Pulmonary artery endothelial cell (primary cell): ENCODE measurements at places on chromosomes 16 and 17. TPM values are rescaled to one million over a fixed set of nuclear protein-coding genes. Genes with fewer than 3 reads are reported as not detected.

GRCh38 chr16:4336701-4337539 lies 14.2 kb downstream of the PAM16 start:
- no peak for DNase-seq

DNA sequence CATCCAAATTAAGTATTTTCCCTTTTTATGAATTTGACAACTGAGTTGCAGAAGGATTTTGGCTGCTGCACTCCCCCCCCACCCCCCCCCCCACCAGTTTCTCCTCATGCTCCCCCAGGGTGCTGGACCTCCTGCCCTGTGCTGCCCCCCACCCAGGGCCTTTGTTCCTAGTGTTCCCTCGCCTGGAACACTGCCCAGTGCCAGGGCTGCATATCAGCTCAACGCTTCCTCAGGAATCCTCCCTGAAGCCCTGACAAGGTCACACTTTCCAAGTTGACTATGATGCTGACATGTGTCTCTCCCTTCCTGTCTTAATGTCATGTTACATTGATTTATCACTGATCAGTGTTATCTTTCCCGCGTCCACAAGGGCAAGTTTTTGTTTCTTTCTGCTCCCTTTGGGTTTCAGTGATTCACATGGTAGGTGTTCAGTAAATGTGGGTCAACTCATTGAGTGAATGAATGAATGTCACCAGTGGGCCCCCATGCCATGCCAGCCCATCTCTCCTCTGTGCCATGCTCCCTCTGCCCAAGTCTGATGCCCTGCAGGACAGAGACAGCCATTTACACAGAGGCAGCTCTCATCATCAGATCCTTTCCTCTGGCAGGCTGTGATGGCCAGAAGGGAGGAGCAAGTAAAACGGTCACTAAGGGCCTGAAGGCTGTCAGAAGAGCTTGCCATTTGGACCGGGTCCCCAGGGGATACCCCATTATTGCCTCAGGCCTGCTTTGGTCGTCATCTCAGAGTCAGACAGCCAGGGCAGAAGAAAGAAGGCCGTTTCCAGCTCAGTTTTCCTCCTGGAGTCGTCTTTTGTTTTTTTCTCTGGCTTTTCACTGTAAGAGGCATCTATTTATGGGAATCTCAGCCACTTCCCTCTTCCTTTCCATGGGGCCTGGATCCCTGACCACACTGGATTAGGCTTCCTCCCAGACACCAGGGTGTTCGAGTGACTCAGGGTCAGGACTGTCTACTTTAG lies 386.2 kb downstream of the SNX29 start:
- no peak for DNase-seq

GRCh38 chr16:31537362-31538242 lies 9.9 kb downstream of the AHSP start:
- DNase-seq = no peak

Gene RHBDF1
- total RNA-seq = 24.9 and 26.2 TPM in 2 replicates

Gene LAT
- total RNA-seq = 0.13 and 0.18 TPM in 2 replicates

Gene ITGB4
- 6.9 and 14.2 TPM in 2 replicates for total RNA-seq

Gene VWA3A
- total RNA-seq = 0.04 TPM in 1 of 2 replicates, not detected in the other
